ENCODE measurements at places on chromosomes 3 and 15.

GRCh38 chr15:62593681-62594399, 428.8 kb upstream of the C2CD4B start:
- DNase-seq, result no peak

DNA sequence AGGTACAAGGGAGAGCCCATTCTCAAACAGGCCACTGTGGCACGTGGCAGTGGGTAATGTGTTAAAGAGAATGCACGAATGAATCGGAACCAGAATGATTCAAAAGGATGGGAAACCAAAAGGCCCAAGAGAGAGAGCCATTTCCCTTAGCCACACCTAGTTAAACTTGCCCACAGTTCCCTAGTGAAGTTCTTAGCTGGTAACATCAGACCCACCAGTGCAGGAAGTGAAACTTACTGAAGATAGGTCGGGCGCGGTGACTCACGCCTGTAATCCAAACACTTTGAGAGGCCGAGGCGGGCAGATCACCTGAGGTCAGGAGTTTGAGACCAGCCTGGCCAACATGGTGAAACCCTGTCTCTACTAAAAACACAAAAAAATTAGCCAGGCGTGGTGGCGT, 97.1 kb downstream of the MEX3B start:
- no peak for DNase-seq

GRCh38 chr3:14285548-14285925, 106.9 kb downstream of the LSM3 start:
- peak; percentile 76 for DNase-seq

- no peak for DNase-seq
These were observed 5.0 kb downstream of the FES start for GRCh38 chr15:90889313-90889730.

GRCh38 chr3:68664276-68664675, 268.1 kb downstream of the TAFA4 start:
- DNase-seq, result peak; percentile 8

GRCh38 chr15:99565049-99565298, 810 bp upstream of the MEF2A start:
- peak; percentile 77 for DNase-seq

GRCh38 chr3:23686519-23686918, 119.2 kb upstream of the UBE2E1 start:
- DNase-seq, result no peak

GRCh38 chr15:29270169-29270955, 740 bp upstream of the NSMCE3 start:
- no peak for DNase-seq

- peak; percentile 59 for DNase-seq
These were observed 70.1 kb downstream of the SMAD3 start for GRCh38 chr15:67135494-67135893.

DNA sequence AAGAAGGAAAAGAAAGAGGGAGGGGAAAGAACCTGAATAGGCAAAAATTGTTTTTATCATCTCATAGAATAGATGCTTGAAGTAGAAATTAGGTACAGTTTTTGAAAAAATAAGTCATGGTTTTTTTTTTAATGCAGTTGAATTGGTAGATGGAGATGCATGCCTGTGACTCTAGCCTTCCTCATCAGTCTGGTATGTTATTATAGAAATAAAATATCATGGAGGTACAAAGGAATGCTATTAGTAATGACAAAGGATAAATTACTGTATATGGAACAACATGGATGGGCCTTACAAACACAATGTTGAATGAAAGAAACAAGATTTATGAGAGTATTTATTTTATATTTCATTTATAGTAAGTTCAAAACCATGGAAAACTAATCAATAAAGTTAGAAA, 162.4 kb upstream of the GALNT15 start:
- DNase-seq, result no peak

DNA sequence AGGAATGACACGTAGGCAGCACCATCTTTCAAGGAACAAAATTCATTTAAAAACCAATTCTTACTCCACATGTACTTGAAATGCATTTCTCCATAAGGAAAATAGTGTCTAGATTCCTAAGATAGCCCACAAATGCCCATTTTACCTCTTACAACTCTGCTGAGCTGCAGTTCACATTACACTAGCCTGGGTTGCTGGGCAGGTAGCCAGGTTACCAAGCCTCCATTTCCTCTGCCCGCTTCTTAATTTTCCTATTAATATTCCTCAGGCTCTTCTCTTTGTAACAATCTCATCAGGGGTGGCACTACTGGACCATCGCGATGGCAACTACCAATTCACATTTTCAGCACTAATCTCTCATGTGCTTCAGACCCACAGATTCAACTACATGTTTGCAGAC, 10.8 kb downstream of the ATP13A3 start:
- no peak for DNase-seq

DNA sequence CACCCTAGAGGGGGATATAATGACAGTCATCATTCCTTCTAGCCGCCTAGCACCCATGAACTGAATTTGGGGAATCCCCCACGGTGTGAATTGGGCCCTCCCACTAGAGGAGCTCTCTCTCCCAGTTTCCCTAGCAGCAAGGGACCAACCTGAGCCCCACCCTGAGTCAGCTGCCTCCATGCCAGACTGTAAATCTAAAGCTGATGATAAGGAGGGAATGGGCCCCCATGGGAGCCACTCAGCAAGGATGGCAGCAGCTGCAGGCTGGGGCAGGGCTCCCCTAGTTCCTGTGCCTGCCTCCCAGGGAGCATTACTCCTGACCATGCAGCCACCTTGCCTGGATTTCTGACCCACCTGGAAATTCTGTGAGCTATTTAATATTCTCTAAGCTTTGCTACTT, 57.0 kb upstream of the PXYLP1 start:
- no peak for DNase-seq

- no peak for DNase-seq
These were observed 9.4 kb upstream of the DVL3 start for GRCh38 chr3:184145751-184146270.

DNA sequence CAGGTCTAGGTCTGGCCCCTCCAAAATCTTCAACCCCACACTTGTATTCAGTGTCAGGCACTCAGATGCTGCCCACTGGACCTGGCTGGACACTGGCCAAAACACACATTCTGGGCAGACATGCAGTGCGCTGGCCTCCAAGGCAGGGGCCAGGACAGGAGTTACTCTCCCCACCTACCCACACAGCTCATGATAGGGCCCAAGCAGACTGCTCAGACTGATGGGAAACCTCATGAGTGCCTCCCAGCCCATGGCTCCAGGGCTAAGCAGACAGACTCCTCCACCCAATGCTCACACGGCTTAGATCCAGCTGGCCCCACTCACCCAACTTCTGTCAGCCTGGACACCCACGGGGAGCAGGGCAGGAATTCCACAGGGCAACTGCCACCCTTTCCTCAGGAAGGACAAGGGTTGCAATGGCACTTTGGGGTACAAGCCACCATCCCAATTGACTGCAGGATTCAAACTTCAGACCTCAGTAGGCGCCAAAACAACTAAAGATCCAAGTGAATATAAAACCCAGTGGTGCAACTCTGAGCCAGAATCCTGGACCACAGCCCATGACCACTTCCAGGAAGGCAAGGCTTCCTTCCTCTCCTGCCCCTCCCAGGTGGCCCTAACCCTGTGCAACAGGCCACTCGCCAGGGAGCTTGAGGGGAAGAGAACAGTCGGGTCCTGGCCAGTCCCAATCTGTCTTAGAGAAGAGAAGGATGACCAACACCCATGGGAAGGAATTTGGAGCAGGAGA, 1.4 kb downstream of the LTF start:
- DNase-seq, result no peak

- no peak for DNase-seq
These were observed 464 bp upstream of the MRPS25 start for GRCh38 chr3:15065550-15066007.

DNA sequence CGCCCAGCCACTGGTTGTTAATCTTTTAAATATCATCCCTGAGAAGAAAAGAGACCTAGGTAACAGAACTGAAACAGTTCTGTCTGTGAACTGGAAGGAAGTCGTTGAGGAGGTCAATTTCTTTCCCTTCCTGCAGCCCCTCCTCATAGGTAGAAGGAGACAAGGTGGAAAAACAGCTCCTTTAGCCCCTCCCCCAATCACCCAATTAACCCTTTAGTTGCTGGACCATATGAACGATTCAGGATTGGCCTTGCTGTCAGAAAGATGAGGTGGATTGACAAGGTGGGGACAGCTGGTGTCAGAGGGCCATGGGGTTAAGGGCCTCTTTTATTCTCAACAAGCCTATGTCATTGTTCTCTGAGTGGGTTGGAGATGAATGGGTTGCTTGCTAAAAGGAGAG, 36.0 kb upstream of the ZNF445 start:
- DNase-seq, result no peak
